H9 (cell line): ENCODE measurements at places on chromosomes 7 and 10. TPM values are rescaled to one million over a fixed set of nuclear protein-coding genes. Genes with fewer than 3 reads are reported as not detected.

SLC25A40 gene
- 10.4 and 14.5 TPM in 2 replicates for total RNA-seq

ATG9B gene
- total RNA-seq = 1.5 and 2.0 TPM in 2 replicates

NKX6-2 gene
- total RNA-seq = 0.13 TPM in 2 replicates

PKD2L1 gene
- total RNA-seq = 0.20 TPM in 1 of 2 replicates, not detected in the other

DNA sequence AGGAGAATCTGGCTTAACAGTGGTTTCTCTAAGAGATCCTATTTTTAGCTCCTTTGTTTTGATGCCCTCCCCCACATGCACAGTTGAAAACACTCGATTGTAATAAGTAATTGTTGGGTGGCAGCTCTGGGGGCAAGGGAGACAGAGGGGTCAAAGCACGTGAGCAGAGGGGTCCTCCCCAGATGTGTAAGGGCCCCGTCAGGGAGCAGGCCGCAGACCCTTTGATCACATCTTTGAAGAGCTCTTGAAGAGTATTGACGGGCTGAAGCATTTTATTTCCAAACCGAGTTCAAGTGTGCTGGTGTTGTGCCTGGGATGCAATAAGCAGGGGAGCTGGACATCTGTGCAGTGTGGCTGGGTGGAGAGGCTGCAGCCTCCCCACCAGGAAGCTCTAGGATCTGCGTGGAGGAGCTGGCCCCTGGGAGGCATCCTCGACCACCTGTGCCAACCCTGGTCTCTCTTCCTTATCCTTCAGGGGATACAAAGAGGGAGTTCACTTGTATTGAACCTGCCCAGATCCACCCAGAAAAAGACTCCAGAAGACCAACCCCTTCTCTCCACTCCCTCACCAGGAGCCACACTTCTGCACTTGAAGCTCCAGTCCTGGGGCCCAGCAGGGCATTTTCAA lies 473.0 kb upstream of the MGMT start:
- DNase-seq = no peak

- no peak for DNase-seq
These were observed 158.0 kb downstream of the TRIL start for GRCh38 chr7:28800150-28800549.

GRCh38 chr7:99707096-99707495 lies 27.3 kb upstream of the CYP3A5 start:
- no peak for DNase-seq

DNA sequence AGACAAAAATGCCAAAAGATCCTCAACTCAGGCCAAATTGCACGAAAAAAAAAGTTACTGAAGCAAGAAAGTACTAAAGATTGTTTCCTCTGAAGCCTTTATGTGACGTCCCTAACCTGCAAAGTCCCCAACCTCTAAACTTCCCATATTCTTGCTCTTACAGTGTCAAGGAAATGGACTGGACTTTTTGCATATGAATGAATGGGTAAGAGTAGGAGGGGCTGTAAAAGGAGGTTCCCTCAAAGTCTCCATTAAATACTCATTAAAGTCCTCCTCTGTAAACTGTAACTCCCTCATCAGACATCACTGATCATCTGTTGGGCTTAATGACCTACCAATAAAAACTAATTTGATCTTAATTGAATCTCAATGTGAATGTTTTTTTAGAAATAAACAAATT lies 164.8 kb upstream of the STEAP1 start:
- DNase-seq = no peak

GRCh38 chr10:119221666-119222065 lies 14.3 kb downstream of the GRK5 start:
- no peak for DNase-seq

DNA sequence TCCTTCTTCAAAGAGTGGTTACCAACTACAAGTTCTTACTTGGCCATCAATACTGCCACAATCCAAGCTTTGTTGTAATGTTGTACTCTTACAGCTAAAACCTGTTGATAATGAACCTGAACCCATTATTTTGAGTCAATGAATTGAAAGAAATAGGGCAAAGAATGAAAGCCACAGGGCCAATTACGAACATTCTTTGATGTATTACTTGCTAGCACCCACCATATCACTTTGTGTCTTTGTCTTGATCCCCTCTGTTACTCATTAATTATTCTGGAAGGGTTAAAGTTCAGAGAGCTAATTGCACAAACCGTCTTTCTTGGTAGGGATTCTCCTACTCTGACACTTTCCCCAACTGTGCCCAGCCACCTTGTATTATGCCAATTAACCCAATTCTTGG lies 53.2 kb upstream of the TFEC start:
- no peak for DNase-seq

GRCh38 chr10:119347181-119347974 lies 140.0 kb downstream of the GRK5 start:
- no peak for DNase-seq
